Aorta (tissue), 5 donors: ENCODE measurements at places on chromosomes 7 and 10. TPM values are rescaled to one million over a fixed set of nuclear protein-coding genes. Genes with fewer than 3 reads are reported as not detected.

DNA sequence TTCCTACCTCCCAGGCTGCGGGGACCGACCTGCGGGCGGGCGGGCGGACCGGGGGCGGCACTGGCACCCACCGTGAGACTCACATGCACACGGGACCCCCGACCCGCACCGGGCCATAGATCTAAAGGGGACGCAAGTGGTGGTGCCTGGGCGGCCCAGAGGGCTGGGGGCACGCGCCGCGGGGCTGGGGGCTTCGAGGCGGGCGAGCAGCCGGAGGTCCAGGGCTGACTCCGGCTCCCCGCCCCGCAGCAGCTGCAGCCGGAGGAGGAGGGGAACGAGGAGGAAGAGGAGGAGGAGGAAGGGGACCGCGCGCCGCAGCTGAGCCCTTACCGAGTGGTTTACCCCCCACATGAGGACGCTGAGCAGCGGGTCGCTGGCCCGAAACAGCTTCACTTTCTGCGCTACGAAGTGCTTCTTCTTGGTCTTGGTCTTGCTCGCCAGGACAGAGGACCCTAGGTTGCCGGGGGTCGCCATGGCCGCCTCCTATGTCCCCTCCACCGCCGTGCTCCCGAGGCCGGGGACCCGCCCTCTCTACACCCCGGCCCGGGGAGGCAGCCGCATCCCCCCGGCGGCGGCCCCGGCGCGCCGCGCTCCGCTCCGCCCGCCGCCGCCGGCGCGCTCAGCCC lies 412 bp downstream of the PIP4K2A start:
- H3K27me3 ChIP-seq = no peaks in the 10 kb centered on the region
- DNase-seq = peak; percentile 82
- peaks cover 3% of the 10 kb centered on the region for H3K4me1 ChIP-seq
- peak overlapping the region; percentile 96 for H3K4me3 ChIP-seq

DNA sequence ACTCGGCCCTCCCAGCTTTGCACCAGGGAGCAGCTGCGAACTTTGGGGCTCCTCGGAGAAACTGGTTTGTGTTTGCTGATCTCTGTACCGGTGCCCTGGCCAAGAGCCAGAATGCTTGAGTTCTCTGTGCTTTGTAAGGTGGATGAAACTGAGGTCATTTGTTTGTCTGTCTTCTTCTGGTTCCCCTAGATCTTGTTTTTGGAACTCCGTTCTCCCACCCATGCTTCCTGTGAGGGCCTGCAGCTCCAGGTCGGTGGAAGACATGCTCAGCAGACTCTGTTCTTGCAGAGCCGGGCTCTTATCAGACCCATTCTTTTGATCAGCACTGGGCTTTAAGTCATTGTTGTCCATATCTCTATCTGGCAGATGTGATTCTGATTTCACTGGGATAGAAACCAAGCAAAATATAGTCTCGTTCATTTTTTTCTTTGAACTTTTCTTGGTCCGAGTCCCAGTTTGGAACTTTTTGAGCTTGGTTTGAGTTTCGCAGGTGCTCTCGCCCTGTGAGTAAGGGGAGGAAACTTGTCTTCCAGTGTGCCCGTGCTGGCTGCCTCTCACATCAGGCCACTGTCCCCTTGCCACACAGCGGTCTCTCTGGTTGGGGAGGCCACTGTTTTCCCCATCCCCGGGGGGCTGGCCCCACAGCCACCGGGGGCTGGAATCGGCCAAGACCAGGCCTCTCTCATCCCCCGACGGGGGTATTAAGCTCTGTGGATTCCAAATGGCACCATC lies 31.2 kb downstream of the JCAD start:
- peaks cover 1% of the 10 kb centered on the region for H3K4me1 ChIP-seq
- H3K27me3 ChIP-seq = no peaks in the 10 kb centered on the region
- no peaks in the 10 kb centered on the region for H3K36me3 ChIP-seq
- no peak for DNase-seq

DNA sequence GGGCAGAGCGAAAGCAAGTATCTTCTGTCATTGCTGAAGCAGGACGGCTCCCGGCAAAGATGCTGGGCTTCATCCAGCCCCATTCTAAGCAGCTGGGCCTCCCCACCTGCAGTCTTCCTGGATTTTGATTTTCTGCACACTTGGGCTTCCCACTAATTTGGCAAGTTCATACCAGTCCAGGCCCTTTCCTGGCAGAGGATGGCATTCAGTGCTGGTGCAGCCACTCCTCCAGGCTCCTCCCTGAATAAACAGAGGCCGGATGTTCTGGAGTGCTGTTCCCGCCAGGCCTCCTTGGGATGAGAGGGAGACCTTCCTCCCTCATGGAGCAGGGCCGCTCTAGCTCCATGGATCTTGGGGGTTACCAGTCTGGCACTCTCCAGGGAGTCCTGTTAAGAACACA lies 3.4 kb downstream of the BAG3 start:
- H3K36me3 ChIP-seq = no peaks in the 10 kb centered on the region
- H3K4me1 ChIP-seq = peaks cover 10% of the 10 kb centered on the region
- H3K27ac ChIP-seq = no peak overlapping the region
- peak; percentile 77 for DNase-seq
- H3K27me3 ChIP-seq = no peaks in the 10 kb centered on the region

Gene SLC29A3
- total RNA-seq = 5.3 TPM

- no peak overlapping the region for H3K27ac ChIP-seq
- H3K4me3 ChIP-seq = no peak overlapping the region
- no peak for DNase-seq
- peaks cover 3% of the 10 kb centered on the region for H3K36me3 ChIP-seq
- peaks cover 3% of the 10 kb centered on the region for H3K4me1 ChIP-seq
Measured at GRCh38 chr10:101367569-101368453, 13.8 kb downstream of the BTRC start.

DNA sequence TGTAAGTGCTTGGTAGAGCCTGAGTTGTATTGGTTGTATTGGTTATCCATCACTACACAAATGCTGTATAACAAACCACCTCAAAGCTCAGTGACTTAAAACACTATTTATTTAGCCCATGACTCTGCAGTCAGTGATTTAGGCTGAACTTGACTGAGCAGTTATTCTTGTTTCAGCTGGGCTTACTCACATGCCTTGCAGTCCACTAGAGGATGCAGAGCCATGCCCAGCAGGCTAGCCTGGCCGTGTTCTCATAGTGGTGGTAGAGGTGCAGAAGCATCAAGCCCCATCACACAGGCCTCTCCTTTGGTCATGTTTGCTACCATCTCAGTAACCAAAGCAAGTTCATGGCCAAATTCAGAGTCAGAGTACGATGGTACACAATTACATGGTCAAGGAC lies 43.9 kb downstream of the LUC7L2 start:
- no peaks in the 10 kb centered on the region for H3K27me3 ChIP-seq
- H3K36me3 ChIP-seq = peaks cover 9% of the 10 kb centered on the region
- no peaks in the 10 kb centered on the region for H3K4me1 ChIP-seq
- H3K27ac ChIP-seq = no peak overlapping the region
- H3K4me3 ChIP-seq = no peak overlapping the region

Gene FXYD4
- not detected for total RNA-seq

DNA sequence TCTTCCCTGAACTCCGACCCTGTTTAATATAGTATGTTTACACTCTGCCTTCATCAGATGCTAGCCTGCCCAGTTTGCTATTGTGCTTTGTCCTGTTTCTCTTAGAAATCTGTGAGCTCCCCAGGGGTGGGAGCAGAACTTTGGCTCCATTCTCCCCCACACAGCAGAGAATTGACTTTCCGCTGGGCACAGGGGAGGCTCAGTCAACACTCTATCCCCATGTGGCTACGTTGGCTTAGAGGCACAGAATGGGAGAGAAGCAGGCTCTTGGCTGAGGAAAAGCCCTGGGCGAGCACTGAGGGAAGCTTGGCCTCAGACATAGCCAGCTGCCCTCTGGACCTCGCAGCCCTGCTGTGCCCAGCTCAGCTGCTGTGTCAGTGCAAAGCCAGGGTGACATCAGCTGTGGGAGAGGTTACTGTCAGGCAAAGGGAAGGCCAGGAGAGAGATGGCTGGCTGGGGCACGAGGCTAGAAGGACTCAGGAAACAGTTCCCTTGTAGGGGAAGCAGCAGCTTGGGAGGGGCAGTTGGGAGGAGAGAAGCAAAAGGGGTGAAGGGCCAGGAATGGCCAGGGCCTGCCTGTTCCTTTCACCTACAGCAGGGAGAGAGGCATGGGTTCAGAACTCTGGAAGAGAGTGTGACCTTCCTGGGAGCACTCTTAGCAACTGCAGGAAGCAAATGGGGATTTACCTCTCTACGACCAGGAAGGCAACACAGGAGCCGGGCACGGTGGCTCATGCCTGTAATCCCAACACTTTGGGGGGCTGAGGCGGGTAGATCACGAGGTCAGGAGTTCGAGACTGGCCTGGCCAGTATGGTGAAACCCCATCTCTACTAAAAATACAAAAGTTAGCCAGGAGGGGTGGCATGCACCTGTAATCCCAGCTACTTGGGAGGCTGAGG lies 5.8 kb upstream of the SCD start:
- no peaks in the 10 kb centered on the region for H3K36me3 ChIP-seq
- no peaks in the 10 kb centered on the region for H3K27me3 ChIP-seq
- no peak overlapping the region for H3K4me3 ChIP-seq
- H3K4me1 ChIP-seq = no peaks in the 10 kb centered on the region
- DNase-seq = no peak
- no peak overlapping the region for H3K27ac ChIP-seq

- no peaks in the 10 kb centered on the region for H3K36me3 ChIP-seq
- H3K27me3 ChIP-seq = no peaks in the 10 kb centered on the region
- no peak for DNase-seq
- no peaks in the 10 kb centered on the region for H3K4me1 ChIP-seq
- H3K27ac ChIP-seq = no peak overlapping the region
- no peak overlapping the region for H3K4me3 ChIP-seq
Measured at GRCh38 chr7:103894656-103895596, 94.5 kb downstream of the RELN start.

Gene AGAP9
- total RNA-seq = 21.8 TPM

- no peak overlapping the region for H3K27ac ChIP-seq
- H3K4me1 ChIP-seq = no peaks in the 10 kb centered on the region
- H3K36me3 ChIP-seq = no peaks in the 10 kb centered on the region
- H3K4me3 ChIP-seq = no peak overlapping the region
- H3K27me3 ChIP-seq = no peaks in the 10 kb centered on the region
Measured at GRCh38 chr10:27884185-27884641, 114.7 kb downstream of the ODAD2 start.

- no peaks in the 10 kb centered on the region for H3K4me1 ChIP-seq
- no peaks in the 10 kb centered on the region for H3K27me3 ChIP-seq
- H3K27ac ChIP-seq = no peak overlapping the region
- no peak overlapping the region for H3K4me3 ChIP-seq
Measured at GRCh38 chr7:82428186-82428961, 15.2 kb downstream of the CACNA2D1 start.

Gene FOXI2
- total RNA-seq = 0.48 TPM

Gene NAT16
- not detected for total RNA-seq

DNA sequence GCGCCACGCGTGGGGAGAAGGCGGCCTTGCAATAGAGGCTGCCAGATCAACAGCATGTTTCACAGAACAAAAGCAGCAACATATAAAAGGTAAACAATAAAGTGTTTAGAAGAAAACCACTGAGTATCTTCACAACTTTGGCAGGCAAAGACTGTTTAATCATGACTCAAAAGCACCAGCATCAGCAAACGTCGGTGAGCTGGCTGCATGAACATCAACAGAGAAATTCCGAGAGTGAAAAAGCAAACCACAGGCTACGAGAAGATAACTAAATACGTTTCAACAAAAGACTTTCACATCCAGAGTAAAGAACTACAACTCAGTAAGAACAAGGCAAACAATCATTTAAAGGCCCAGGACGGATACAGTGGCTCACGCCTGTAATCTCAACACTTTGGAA lies 172.0 kb downstream of the MAD1L1 start:
- no peak for DNase-seq
- no peaks in the 10 kb centered on the region for H3K36me3 ChIP-seq
- no peak overlapping the region for H3K27ac ChIP-seq
- H3K27me3 ChIP-seq = no peaks in the 10 kb centered on the region

DNA sequence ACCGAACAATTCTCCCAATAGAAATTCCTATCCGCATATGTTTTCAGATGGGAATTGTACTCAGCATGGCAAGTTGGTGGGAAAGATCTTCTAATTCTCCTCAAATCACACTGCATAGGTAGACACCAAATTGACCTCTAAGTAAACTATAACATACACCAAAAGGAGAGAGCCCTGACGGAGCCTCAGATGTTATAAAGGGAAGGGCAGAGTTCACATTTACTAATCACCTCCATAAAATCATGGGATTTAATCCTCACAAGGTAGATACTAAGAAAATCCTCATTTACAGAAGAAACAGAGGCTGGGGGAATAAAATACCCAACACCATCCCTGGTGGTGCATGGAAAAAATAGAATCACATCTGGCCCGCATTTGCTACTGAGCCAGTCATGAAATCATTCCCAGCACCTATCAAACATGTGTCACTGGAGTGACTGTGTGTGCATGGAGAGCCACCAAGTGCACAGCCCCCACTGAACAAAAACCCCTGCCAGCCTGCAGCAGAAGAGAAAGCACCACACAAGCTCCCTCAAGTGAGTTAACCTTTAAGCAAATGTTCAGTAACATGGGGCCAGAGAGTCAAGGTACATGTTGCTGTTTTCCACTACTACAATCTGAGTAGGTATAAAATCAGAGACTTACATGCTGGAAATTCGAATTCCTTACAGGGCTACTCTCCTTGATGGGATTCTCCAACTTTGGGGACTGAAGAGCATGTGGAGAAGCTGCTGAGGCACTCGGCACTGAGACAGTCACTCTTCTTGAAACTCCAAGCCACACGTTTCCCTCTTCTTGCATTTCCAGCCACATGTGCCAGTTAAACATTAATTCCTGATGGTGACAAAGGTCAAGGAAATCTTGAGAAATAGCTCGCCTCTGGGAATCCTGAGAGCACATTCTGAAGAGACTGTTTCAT lies at the start of gene DDC:
Gene DDC (minus strand): TSS at position 766 of the 919 bp plus-strand sequence. CDS start 21,320 bp downstream, outside the sequence.
- no peaks in the 10 kb centered on the region for H3K4me1 ChIP-seq
- no peak within 1 kb of the TSS for H3K27ac ChIP-seq
- no peaks in the 10 kb centered on the region for H3K36me3 ChIP-seq
- no peak for DNase-seq
- no peaks in the 10 kb centered on the region for H3K27me3 ChIP-seq
- no peak within 1 kb of the TSS for H3K4me3 ChIP-seq

Gene PRPS1L1
- not detected for total RNA-seq

GRCh38 chr7:97005183-97006054 lies at the start of gene DLX6:
Gene DLX6, plus strand, starts transcription at chr7:97005553. Its CDS starts 425 bp downstream, at chr7:97005978.
- no peaks in the 10 kb centered on the region for H3K4me1 ChIP-seq
- H3K36me3 ChIP-seq = no peaks in the 10 kb centered on the region
- peaks cover 2% of the 10 kb centered on the region for H3K27me3 ChIP-seq
- no peak within 1 kb of the TSS for H3K4me3 ChIP-seq
- no peak within 1 kb of the TSS for H3K27ac ChIP-seq

Gene LEP
- 0.45 TPM for total RNA-seq

GRCh38 chr7:22302951-22303423 lies 54.0 kb downstream of the RAPGEF5 start:
- H3K4me1 ChIP-seq = no peaks in the 10 kb centered on the region

- no peak overlapping the region for H3K4me3 ChIP-seq
- DNase-seq = no peak
- no peaks in the 10 kb centered on the region for H3K27me3 ChIP-seq
- H3K36me3 ChIP-seq = no peaks in the 10 kb centered on the region
Measured at GRCh38 chr7:95578299-95578855, 17.9 kb downstream of the PDK4 start.

Gene CNPY1
- total RNA-seq = not detected

DNA sequence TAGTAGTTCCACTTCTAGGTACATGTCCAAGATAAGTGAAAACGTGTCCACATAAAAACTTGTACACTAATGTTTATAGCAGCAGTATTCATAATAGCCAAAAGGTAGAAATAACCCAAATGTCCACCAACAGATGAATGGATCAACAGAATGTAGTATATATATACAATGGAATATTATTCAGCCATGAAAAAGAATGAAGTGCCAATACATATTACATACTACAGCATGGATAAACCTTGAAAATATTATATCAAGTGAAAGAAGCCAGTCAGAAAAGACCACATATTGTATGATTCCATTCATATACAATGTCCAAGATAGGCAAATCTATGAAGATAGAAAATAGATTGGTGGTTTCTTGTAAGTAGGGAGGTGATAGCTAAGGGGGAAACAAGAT lies 47.8 kb upstream of the WASL start:
- no peak for DNase-seq
- no peak overlapping the region for H3K4me3 ChIP-seq
- no peaks in the 10 kb centered on the region for H3K36me3 ChIP-seq
- H3K4me1 ChIP-seq = peaks cover 3% of the 10 kb centered on the region
